ENCODE measurements at places on chromosomes 4 and X. TPM values are rescaled to one million over a fixed set of nuclear protein-coding genes. Genes with fewer than 3 reads are reported as not detected.

The IL21 gene
- not detected for total RNA-seq

The SLC25A4 gene
- total RNA-seq = 30.6 TPM

The CPZ gene
- total RNA-seq = 0.45 TPM

The PAGE2B gene
- not detected for total RNA-seq

The ABCG2 gene
- 7.2 TPM for total RNA-seq

The C4orf51 gene
- total RNA-seq = not detected

The FATE1 gene
- not detected for total RNA-seq

The ZNF41 gene
- 3.3 TPM for total RNA-seq

The PALLD gene
- total RNA-seq = 8.9 TPM

The NUP62CL gene
- total RNA-seq = 0.53 TPM

The DRP2 gene
- not detected for total RNA-seq

The ADH7 gene
- total RNA-seq = not detected

GRCh38 chr4:150491132-150492049 is 90.6 kb upstream of the MAB21L2 start:
- no peak for DNase-seq

GRCh38 chrX:25733148-25733547 is 405.0 kb upstream of the MAGEB18 start:
- DNase-seq = no peak

GRCh38 chr4:5340991-5341451 is 289.7 kb downstream of the STK32B start:
- no peak for DNase-seq

DNA sequence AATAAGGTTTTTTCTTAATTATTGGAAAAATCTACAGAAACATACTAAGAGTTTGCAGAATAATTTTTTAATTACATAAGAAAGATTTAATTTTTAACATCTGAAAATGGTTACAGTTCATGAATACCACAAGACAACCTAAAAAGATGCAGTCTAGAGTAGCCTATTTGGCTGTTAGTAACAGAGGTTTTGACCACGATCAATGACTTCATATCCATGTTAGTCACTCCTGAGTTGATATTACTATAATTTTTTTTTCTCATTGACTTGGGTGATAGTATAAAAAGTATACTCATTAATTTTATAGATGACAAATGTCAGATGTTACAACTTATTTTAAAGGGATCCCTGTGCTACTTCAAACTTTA is 272.5 kb downstream of the DCTD start:
- no peak for DNase-seq

GRCh38 chr4:67922697-67923096 is 38.9 kb upstream of the TMPRSS11D start:
- DNase-seq = no peak

GRCh38 chr4:74441744-74442143 is 3.2 kb upstream of the AREG start:
- DNase-seq = no peak

DNA sequence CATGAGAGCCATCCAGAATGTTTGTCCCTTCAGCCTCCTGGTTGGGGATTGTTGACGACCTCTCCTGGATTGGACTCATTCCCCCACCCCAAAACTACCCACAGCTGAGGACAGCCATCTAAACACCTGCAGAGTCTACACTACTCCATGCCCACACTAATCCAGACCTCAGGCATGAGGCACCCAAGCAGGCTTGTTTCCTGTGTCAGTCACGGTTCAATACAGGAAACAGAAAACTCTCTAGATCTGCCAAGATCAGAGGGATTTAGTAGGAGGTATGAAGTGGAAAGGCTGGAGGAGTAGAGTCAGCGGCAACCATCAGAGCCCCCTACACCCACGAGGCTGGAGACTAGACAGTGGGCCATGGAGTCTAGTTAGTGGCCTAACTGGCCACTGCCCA is 37.7 kb downstream of the HAND2 start:
- DNase-seq = no peak

- DNase-seq = no peak
These were observed 315.1 kb upstream of the ADGRL3 start for GRCh38 chr4:60885011-60885410.

DNA sequence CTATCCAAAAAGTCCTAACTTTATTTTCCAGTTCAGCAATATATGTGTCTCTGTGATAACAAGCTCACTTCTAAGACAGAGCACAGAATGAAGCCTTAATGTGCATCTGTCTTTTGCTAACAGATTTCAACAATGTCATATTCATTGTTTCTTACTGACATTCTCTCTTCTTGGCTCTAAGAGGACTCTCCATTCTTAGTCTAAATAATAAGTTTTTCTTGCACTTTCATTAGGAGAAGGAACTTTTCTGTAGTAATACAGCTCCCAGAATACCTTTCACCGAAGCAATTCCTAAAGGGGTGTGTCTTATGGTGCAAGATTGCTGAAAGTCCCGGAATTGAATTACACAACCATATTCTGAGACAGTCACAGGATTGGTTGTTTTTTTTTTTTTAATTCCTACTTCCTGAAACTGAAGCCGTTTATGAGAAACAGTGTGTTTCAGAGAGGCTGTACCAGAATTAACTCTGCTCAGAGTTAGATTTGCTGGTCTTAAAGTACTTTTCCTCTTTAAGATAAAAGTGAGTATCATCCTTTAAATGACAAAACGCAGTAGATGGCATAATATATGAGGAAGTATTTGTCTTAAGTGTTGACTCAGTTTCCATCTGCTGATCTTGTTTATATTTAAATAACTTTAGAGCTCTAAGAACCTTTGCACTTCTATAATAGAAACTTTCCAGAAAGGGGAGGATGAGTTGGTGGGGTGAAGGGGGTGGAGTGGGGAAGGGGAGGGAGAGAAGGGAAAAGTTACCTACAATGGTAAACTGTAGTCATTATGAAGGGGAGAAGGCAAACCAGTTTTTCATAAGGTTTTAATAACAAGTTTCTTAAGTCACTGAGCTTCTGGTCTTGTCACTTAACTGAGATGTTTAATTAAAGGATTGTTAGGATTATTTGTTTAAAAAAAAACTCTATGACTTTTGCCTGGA is at the start of gene ALPK1:
Gene ALPK1, plus strand, starts transcription at position 421 of the 932 bp plus-strand sequence.
- DNase-seq = no peak

GRCh38 chr4:120659616-120660170 is 262.8 kb downstream of the PRDM5 start:
- DNase-seq = no peak

DNA sequence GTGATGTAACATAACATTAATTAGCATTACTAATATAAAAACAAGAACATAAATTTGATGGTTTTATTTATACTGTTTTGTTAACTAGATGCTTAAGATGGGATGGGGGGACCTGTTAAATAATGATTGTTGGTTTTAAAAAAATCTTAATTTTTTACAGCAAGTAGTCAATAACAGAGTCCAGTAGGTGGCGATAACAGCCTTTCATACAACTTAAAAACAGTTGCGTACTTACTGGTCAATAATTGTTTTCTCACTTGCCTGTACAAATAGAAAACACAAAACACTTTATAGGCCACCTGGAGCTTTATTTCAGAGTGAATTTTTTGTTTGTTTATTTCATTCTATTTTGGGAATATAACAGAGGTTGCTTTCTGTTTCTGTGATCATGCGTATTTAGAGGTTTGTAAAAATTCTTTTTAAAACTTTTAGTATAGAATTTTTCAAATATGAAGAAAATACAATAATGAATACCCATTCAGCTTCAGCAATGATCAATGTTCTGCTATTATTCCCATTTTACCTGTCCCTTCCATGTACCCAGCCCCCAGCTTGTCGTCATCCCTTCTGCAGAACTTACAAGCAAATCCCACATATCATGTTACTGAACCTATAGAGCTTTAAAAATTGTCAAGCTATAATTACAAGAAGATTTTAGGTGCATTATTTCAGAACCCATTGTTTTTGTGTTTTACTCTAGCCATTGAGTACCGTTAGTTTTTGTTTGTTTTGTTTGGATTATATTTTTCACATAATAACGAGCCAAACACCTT is 97.1 kb downstream of the MRPL1 start:
- DNase-seq = no peak

- no peak for DNase-seq
These were observed 123.5 kb upstream of the EMCN start for GRCh38 chr4:100641336-100641735.

- no peak for DNase-seq
These were observed 60.1 kb downstream of the APBB2 start for GRCh38 chr4:41154010-41154813.

DNA sequence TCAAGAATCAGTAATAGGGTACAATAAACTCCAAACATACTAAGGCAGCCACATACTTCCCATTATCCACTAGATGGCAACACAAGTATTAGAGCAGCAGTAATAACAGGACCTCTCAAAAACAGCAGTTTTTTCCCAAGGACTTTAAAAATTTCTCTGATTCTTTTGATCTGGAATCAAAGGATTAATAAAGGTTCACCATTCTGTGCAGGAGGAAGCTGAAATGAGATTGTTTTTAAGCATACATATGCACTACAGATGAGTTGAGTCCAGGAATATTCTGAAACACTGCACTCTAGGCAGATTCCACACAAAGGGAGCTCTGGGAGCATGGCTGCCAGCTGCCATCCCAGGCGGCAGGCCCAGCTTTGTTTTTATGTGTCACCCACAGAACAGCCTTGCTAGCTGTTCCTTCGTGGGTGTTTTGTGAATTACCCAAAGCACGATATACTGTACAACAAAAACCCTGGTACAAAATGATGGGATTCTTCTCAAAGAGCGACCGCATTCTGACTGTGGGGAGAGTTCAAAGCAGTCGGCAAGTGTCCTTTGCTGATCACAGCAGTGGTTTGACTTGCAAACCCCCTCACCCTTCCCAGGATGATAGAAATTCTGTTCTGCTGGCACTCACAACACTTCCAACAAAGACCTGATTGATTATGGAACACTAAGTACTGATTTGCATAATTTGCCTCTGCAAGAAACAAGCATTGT is 61.0 kb downstream of the STX18 start:
- DNase-seq = no peak

DNA sequence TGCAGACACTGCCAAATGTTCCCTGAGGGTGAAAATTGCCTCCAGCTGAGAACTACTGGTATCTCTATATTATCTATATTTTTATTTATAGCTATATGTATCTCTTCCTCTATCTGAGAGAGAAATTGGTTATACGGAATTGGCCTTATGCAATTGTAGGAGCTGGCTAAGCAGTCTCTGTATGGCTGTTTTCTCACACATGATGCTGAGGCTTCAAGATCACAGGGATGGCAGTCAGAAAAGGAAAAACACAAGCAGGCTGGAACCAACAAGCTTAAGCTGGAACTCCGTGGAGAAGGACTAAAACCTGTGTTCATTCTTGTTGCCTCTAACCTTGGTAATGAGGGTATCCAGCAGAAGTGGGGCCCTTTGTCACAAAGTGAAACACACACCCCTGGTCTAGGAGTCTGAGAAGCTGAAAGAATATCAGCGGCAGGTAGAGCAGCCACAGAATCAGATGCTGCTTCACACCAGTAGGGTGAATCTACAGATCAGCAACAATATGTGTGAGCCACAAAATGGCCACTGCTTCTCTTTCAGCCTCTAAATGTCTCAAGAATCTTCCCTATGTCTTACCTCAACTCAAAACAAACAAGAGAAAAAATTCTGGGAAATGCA is 166.5 kb upstream of the PPP1R2C start:
- DNase-seq = no peak

GRCh38 chr4:57588557-57588956 is 478.4 kb upstream of the IGFBP7 start:
- DNase-seq = no peak

GRCh38 chr4:156933633-156934258 is 37.9 kb downstream of the PDGFC start:
- DNase-seq = no peak

DNA sequence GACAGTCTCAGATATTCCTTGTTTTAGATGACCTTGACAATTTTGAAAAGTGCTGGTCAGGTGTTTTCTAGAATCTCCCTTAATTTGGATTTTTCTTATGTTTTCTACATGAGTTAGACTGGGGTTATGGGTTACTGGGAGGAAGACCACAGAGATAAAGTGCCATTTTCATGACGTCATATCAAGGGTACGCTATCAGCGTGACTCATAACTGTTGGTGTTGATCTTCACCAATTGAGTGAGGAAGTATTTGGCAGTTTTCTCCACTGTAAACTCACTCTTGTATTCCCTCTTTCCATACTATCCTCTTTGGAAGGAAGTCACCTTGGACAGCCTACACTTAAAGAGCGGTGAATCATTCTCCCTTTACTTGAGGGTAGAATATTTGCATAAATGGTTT is 56.9 kb downstream of the MAGEC1 start:
- no peak for DNase-seq

GRCh38 chrX:44303119-44303518 is 40.4 kb downstream of the EFHC2 start:
- no peak for DNase-seq

All from left lobe of liver (tissue), 2 donors.